Stimulated activated CD8-positive, alpha-beta memory T cell treated with anti-CD3 and anti-CD28 coated beads, Interleukin-7, amount 100 ng/mL, for 1 hour (primary cell): ENCODE measurements at places on chromosomes 7 and 10.

GRCh38 chr10:110444004-110444337 lies 53.7 kb upstream of the DUSP5 start:
- DNase-seq: no peak

DNA sequence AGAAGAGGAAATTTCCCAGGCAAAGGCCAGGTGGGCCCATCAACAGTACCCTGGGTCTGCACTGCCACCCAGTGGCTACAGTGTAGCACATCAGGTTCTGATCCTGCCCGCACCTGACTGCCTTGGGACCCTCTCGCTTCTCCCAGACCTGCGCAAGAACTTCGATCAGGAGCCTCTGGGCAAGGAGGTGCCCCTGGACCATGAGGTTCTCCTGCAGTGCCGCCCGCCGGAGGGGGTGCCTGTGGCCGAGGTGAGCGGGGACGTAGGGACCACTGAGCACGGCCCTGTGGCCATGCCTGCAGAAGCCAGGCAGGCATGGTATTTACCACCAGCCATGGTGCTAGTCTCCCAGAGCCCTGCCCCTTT lies 33.9 kb upstream of the SLC29A3 start:
- DNase-seq: no peak

DNA sequence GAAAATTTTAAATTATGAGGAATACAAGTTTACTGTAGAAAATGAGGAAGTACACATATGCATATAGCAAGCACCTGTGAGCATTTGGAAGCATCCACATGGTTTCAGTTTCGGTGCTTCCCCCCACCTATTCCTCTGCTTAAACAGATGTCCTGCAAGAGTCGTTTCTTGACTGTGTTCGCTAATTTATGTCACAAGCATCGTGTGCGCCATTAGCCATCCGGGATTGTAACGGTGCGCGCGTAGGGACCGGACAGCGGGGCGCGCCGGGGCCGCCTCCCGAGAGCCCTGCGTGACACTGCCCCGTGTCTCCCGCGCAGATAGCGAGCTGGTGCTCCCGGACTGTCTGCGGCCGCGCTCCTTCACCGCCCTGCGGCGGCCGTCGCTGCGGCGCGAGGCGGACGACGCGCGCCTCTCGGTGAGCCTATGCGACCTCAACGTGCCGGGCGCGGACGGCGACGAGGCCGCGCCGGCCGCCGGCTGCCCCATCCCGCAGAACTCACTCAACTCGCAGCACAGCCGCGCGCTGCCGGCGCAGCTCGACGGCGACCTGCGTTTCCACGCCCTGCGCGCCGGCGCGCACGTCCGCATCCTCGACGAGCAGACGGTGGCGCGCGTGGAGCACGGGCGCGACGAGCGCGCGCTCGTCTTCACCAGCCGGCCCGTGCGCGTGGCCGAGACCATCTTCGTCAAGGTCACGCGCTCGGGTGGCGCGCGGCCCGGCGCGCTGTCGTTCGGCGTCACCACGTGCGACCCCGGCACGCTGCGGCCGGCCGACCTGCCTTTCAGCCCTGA lies 90.9 kb downstream of the NEURL1 start:
- peak; percentile 39 for DNase-seq

DNA sequence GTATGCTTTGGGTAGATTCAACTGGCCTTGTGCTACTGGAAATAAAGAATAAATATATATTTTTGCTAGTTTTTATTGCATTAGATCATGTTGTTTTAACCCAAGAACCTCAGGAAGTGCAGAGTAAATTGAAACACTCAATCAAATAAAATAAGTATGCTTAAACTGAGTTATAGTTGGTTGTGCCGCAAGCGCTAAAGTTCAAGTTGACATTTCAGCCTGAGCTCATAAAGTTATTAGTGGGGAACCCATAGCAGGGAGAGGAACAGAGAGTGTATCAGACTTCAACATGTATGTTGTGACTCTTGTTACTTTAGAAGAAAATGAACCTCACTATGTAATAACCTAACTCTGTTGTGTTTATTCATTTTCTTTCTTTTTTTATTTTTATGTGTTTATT lies 25.2 kb upstream of the BAMBI start:
- no peak for DNase-seq

DNA sequence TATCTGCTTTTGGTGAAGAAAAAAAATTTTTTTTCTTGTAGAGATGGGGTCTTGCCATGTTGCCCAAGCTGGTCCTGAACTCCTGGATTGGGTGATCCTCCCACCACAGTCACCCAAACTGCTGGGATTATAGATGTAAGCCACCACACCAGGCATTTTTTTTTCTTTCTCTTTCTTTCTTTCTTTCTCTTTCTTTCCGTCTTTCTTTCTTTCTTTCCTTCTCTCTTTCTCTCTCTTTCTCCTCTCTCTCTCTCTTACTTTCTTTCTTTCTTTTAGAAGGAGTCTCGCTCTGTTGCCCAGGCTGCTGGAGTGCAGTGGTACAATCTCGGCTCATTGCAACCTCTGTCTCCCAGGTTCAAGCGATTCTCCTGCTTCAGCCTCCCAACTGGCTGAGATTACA lies 3.5 kb upstream of the UBE2D4 start:
- no peak for DNase-seq

DNA sequence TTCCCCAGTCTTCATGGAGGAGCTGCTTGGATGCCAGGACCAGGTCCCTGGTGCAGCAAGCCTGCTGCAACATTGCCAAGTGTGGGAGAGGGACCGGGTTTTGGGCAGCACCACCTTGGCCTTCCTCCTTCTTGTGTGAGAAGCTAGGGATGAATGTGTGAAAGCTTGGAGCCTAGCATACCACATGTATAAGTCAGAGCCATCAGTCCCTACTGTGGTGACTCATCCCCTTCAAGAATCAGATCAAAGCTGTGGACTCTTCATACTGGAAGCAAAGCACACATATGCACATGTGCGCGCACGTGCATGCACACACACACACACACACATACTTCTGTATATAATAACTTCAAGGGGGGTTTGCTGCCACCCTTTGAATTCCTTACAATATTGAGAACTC lies 527.8 kb downstream of the LRMDA start:
- DNase-seq: no peak

DNA sequence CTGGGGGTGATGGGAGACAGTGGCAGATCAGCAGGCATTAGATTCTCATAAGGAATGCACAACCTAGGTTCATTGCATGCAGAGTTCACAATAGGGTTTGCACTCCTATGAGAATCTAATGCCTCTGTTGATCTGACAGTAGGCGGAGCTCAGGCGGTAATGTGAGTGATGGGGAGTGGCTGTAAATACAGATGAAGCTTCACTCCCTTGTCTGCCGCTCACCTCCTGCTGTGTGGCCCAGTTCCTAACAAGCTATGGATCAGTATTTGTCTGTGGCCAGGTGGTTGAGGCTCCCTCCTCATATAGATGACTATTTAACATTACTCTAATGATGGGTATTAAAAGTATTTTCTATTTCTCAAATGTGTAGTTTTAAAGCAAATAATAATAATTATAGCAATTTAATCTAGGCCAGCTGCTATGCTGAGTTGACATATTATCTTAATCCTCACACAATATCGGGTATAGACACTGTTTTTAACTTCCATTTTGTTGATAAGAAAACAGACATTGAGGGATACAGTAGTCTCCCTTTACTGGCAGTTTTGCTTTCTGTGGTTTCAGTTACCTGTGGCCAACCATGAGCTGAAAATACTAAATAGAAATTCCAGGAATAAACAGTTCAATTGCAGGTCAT lies 39.9 kb downstream of the KIF20B start:
- no peak for DNase-seq

DNA sequence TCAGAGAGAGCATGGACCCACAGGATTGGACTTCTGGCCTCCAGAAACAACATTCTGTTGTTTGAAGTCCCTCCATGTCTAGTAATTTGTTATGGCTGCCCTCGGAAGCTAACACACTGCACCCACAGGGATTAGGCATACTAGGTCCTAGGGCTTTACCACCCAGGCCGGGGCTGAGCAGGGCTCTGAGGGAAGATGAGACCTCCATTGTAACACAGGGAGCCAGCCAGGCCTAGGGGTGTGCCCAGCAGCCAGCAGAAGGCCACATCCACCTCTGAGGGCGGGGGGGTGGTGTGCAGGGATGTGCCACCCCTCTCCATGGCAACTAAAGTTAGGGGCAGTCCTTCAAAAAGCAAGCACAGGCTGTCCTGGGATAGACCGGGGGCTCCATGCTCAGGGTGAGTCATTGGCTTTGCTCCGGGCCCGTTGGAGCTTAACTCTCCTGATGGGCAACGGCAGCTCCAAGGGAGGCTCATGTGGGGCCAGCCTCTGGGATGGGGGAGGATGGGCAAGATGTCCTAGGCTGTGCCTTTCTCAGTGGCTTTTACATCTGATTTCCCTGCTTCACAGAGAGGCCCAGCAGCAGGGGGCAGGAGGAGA lies 96.6 kb upstream of the GPR26 start:
- no peak for DNase-seq

DNA sequence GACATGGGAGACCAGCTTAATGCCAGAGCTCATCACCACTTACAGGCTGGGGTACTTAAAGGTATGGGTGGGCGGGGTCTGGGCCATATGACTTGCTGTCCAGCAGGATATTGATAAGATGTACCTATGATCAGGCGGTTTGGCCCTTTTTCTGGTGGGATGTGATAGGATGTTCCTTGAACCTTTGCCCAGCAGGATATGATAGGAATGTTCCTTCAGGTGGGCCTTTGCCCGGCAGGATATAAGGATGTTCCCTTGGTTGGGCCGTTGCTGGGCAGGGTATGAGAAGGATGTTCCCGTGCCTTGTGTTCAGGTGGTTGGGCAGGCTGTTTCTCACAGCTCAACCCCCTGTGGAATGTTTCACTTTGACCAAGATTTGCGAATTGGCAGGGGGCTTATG lies 187.2 kb upstream of the CXCL12 start:
- DNase-seq: no peak

GRCh38 chr10:91434041-91434440 lies 23.9 kb downstream of the HECTD2 start:
- no peak for DNase-seq

DNA sequence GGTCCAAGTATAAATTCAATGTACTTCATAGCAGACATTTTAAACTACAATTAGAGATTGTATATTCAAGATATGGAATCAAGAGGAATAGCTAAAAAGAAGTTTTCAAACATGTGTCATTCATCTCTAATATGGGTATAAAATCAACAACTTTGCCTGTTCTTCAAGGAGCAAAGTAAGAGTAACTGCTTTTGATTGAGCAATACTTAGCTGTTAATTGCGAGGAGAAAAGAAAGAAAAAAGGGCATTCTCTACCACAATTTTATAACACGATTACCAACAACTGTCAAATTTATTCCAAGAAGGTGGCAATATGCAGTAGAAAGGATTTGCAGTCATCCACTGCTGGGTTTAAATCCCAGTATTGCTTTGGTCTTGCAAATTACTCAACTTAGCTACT lies 146.3 kb upstream of the PTN start:
- no peak for DNase-seq

DNA sequence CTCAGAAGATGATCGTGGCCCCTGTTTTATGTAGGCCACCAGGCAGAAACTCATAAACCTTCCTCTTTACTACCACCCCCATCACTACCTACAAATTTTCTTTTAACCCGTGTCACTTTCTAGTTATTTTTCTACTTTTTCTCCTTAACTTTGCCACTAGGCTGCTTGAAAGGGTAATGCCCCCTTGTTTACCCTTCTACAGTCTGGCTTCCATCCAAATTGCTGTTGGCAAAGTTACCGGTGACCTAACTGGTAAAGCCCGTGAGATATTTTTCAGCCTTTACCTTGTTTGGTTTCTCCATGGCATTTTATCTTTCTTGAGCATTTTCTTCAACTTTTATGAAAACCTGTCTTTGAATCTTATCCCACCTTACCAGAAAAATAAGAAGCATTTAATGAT lies 153.0 kb downstream of the WNT2 start:
- no peak for DNase-seq

- no peak for DNase-seq
These were observed 48.2 kb downstream of the SHOC2 start for GRCh38 chr10:110967645-110968044.

DNA sequence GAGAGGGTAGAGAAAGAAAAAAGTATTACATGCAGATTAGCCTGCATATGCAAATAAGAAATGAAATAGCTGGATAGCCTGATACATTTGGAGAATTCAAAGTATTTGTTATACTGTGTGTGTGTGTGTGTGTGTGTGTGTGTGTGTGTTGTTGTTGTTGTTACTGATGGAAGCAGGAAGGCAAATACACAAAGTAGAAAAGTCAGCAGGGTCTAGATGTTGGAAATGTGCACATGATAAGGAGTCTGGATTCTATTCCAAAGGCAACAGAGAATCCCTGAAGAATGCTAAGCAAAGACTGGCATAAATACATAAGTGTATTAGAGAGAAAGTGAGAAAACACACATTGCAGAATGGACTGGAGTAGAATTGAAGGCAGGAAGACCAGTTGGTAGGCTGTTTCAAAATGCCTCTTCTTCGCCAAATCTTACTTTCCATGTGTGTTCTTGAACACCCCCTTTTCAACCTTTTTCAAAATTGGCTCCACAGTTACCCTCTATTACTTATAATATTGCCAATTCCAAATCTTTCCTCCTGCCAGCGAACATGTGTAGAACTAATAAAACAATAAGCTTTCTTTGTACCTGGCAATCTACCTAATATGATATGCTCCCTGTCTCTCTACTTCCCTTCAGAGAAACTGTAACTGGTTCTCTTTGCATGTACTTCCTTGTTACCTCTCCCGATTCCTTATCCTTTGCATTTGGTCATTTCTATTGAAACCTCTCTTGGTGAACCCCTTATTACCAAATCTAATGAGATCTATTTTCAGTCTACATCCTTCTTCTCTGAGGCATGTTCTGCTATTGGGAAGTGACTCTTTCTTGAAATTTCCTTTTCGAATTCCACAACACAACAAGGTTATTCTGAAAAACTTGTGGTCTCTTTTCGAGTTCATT lies 6.2 kb downstream of the CPED1 start:
- DNase-seq: no peak

DNA sequence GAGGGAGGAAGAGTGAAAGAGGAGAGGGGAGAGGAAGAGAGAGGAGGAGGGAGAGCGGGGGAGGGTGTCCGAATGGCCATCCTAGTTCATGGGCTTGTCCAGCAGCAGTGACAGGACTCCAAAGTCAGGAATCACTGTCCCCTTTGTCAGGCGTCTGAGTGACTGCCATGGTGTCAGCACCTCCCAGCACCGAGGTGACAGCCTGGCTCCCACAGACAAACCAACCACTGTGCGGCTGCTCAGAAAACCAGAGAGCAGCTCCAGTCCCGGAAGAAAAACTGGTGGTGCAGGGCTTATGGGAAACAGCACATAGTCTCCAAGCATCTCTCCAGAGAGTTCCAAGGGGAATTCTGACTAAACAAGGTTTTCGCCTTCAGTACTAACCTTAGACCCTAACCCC lies 18.9 kb upstream of the FGFR2 start:
- DNase-seq: no peak

GRCh38 chr10:79176949-79177602 lies 108.3 kb downstream of the ZMIZ1 start:
- DNase-seq: no peak

GRCh38 chr10:64973391-64973790 lies 1452.2 kb downstream of the REEP3 start:
- no peak for DNase-seq

DNA sequence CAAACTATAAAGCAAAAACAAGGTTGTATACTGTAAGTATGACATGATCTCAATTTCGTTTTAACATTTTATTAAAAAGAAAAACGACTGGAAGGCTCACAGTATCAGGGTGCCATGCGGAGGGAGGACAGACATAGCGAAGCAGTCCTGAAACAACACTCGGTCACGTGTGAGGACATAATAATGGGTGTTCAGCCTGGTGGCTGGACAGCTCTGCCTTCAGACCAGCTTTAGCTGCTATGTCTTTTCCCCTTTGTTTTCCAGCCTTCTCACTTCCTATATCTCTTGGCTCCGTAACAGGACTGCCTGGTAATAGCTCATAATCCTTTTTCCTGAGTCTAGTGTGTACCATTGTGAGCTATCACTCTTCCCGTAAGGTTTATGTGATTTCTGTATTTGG lies 18.4 kb upstream of the KLF14 start:
- no peak for DNase-seq

- DNase-seq: no peak
These were observed 22.5 kb downstream of the ZSCAN25 start for GRCh38 chr7:99639267-99639666.
